ENCODE measurements at places on chromosomes 11 and 22.

GRCh38 chr11:38089726-38090125, 1491.7 kb upstream of the RAG2 start:
- DNase-seq, result no peak

DNA sequence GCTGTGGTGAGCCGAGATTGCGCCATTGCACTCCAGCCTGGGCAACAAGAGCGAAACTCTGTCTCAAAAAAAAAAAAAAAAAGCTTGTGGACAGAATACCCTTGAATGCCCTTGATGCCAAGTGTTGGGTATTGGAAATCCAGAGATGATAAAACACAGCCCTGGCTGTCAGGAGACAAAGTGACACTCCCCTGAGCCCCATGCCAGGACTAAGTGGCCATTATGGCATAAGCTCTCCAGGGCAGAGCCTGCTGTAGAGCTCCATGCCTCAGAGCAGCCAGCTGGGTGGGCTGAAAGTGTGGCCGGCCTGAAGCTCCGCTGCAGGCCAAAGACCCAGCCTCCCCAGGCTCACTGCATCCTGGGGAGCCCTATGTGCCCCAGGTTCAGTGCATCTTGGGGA, 4.9 kb downstream of the RNF215 start:
- DNase-seq, result no peak

- no peak for DNase-seq
Measured at GRCh38 chr11:84240847-84241246, 954.7 kb upstream of the CCDC90B start.

GRCh38 chr11:128207861-128208321, 379.5 kb downstream of the ETS1 start:
- DNase-seq, result no peak
